ENCODE measurements at places on chromosomes 12 and 14.

GRCh38 chr12:124852329-124852831, 11.3 kb downstream of the SCARB1 start:
- no peak for DNase-seq

- DNase-seq = no peak
These were observed 186.2 kb downstream of the NEDD1 start for GRCh38 chr12:97093187-97093683.

DNA sequence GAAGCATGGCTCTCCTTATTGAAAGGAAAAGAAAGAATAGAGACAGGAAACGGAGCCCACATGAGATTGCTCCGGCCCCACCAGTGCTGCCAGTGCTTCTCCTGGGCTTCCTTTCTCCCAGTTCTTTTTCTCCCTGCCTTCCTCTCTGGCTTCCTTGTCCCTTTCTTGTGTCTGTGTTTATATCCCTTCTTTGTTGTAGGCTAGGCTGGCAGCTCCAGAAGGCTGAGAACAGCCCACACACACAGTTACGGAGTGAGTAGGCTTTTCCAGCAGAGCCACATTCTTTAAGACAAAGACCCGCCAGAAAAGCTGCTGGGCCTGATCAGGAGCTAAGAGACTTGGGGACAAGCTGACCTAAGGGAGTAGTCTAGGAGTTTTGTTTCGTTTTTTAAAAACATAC, 13.0 kb downstream of the CIPC start:
- no peak for DNase-seq

DNA sequence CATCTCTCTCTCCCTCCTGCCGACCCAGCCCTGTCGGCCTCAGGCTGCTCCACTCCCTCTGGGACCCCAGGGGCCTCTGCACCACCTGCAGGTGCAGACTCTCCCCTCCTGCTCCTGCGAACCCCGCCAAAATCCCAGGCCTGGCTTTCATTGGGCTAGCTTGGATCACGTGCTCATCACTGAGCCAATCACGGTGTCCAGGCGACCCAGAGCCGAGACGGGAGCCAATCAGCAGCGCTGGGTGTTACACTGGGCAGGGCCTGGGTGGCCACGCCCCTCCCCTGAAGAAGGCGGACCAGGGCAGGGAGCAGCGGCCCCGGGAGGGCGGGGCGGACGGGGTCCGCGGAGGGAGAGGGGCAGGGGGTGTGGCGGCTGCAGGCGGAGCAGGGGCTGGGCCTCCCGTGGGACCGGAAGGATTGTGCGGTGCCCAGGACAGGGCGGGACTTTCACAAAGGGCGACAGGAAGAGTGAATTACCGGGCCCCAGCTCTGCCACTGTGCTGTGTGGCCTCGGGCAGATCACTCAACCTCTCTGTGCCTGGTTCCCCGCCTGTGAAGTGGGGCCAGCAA, 66.6 kb upstream of the FBRSL1 start:
- no peak for DNase-seq

GRCh38 chr12:52691076-52691840, 11.1 kb upstream of the KRT1 start:
- no peak for DNase-seq

DNA sequence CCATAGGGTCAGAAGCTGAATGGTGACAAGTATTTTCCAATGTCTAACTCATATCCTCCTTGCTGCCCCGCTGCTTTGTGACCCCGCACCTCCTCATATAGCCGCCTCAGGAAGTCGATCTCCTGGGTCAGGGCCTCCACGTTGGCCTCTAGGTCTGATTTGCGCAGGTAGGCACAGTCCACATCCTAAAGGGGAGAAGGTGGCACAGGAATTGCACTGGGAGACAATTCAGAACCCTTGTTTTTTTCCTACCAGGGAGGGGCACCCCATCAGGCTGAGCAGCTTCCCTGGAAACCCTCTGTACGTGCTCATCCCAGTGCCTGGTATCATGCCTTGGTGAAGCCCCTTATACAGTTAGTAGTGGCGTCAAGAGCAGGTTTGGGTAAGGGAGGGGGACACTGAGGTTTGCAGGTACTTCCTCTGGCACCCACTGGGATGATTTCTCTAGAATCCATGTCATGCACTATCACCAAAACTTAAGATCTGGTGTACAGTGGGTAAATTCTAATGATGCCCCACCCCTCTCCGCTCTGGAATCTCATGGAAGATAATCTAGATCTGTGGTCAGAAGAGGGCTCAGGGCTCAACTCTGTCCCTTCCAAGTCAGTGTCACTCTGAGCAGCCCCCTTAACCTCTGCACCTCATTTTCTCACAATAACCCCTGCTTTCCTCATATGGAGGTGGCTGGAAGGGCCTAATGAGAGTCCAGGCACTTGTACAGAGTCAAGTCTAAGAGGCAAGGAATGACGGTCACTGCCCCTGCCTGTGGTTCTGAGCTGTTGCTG, 20.1 kb upstream of the KRT86 start:
- DNase-seq = no peak

- no peak for DNase-seq
These were observed 113.7 kb downstream of the SLC25A47 start for GRCh38 chr14:100436745-100437406.

GRCh38 chr14:31935391-31935790, 141.7 kb upstream of the ARHGAP5 start:
- DNase-seq = no peak

DNA sequence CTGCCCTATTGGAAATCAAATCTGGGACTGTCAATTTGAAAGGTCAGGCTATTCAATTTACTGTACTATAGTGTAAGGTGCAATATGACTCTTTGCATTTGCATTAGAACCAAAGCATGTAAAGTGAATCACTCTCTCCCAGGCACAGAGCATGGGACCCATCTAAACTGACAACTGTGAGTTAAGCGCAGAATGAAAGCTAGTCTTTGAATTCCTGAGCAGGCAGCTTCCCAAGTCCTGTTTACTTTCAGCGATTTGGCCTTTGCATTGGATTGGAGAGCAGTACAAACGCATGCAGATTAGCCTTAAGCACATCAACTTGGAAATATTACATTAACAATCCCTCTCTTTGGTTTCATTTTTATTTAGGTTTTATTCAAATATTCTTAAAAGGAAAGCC, 74.6 kb downstream of the RERG start:
- no peak for DNase-seq

DNA sequence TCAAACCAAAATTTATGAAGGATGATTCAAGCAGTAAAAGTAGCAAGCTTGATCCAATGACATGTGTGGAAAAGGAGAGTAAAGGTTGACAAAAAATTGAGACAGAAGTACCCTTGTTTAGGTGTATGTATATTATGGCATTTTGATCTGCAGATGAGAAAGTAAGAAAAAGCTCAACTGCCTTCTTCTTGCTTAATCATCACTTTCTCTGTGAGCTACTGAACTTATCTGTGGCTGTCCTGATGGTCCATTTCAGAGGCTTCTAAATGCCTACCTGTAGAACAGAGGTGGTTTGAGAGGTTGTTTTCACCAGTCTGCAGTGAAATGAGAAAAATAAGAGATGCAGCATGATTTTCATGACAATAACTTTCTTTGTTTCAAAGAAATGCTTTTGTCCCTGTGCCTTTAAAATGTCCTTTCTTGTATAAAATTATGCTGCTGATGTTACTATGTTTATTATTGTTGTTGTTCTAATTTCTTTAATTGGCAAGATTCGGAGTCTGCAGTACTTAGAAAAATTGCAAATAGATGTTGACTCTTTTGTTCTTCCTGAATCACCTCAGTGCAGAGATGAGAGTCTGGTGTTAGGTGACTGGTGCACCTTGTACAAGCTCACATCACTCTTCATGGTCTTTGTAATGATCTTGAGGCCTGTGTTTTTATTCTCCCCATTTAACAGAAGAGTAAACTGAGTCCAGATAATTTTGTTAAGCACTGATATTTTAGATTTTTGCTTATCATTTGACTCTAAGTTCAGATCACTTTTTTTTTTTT, 821.9 kb downstream of the VRK1 start:
- DNase-seq = no peak

DNA sequence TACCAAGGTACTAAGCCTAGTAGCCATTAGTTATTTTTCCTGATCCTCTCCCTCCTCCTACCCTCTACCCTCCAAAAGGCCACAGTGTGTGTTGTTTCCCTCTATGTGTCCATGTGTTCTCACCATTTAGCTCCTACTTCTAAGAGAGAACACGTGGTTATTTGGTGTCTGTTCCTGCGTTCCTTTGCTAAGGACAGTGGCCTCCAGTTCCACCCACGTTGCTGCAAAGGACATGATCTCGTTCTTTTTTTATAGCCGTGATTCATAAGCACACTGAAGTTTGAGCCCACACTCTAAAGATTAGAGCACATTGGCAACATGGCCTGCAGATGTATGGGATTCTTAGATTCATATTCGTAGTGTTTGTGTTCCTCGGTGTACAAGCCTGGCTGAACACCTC, 8.1 kb upstream of the STX2 start:
- DNase-seq = no peak

DNA sequence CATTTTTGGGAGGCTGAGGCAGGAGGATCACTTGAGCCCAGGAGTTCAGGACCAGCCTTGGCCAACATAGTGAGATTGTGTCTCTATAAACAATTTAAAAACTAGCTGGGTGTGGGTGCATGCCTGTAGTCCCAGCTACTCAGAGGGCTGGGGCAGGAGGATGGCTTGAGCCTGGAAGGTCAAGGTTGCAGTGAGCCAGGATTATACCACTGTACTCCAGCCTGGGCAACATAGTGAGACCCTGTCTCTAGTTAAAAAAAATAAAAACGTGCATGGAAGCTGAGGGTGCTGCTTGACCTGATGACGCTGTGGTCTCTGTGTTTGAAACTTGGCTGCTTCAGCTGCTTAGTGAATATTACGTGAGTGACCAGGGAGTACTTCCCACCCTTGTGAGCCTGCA, 89.7 kb downstream of the PPP2R5C start:
- no peak for DNase-seq

- no peak for DNase-seq
These were observed 1.4 kb upstream of the MLEC start for GRCh38 chr12:120685522-120685921.

DNA sequence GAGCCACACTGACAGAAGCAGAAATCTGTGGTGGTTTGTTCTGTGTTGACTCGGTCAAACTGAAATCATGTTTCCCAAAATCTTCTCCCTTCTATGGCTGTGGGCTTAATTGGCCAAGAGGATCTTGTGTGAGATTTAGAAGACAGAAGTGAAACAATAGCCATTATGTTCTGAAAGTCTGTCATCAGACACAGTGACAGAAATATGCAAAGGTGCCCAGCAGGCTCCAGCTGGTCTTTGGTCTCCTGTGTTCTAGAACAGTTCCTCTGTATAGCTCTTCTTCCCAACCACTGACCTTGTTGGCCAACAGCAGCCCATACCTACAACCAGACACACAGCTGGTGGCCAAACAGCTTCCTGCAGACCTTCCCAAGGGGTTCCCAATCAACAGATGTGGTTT, 25.0 kb upstream of the COCH start:
- DNase-seq = no peak

DNA sequence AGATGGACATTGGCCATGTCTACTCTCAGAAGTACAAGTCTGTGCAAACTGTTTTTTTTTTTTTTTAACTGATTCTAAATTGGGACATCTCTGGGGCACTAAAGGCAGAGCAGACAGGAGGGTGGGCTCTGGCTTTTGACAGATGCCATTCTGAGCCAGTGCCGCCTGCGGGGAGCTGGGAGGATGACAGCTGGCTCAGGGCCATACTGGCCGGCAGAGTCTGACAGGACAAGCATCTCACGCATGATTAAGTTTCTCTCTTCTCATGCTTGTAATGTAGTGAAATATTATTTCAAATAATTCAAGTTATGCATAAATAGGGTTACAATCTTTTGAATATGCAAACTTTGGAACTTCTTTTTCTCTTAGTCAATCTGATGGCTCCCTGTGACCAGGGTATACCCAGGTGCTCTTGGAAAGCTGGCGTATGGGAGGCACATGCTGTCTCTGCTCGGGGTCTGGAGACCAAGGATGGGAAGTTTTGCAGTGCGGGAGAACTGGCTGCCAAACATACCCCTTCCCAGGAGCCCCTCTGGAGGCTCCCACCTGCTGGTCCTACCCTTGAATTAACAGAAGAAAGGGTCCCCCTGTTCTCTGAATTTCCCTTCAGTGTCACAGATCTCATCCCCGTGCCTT, 7.6 kb downstream of the CDCA4 start:
- DNase-seq = no peak

- no peak for DNase-seq
These were observed 5.2 kb upstream of the ATG14 start for GRCh38 chr14:55416866-55417265.

GRCh38 chr14:76955575-76956315, 72.8 kb downstream of the IRF2BPL start:
- no peak for DNase-seq

DNA sequence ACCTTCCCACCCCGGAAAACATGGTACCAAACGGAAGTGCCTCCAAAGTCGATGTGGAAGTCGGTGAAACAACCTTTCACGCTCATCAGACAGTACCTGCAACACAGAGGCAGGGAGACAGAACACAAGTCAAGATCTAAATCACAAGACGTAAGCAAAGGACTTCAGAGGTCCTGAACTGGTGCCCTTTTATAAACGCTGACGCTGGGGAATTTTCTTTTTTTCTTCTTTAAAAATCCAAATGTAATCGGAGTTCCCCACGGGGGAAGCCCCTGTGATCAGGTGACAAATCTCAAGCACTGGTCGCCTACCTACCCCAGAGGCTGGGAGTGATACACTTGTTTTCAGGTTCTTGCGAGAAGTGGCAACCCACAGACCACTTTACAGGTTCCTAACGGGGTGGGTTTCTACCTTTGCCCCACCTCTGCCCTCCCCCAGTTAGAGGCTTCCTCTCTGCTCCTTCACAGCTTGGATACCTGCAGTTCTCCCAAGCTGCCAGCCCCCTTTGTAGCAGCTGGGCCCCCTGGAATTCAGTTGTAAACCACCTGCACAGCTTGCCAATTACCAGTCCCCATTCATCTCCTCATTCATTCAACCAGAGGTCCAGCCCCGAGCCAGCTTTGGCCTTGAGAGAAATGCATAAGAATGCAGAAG, 46.2 kb downstream of the KDM2B start:
- DNase-seq = no peak

DNA sequence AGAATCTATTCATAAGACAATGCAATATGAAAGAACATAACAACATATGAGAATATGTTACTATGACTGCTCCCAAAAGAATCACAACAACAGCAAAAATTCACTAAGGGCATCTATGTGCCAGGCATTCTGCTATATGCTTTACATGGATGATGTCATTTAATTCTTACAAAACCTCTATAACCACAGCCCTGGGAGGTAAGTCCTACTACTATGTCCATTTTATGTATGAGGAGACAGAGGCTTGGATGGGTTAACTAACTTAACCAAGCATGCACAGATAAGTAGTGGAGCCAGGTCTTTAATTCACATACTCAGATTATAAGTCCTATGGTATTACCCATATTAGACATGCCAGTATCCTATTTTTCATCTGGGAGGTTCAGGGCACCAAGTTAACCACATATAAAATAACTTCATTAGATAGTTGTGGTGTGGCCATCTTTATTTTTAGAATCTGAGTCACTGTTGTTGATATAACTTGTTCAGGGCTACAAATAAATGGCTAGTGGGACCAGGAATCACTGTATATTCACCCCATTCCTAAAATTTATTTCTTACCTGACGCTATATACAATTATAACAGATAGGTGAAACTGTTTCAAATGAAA, 33.2 kb upstream of the RAD51AP1 start:
- no peak for DNase-seq
